ENCODE measurements at places on chromosomes 11 and 22.
A peak's percentile ranks its signal among the peaks of the same experiment; 100 is the strongest.

DNA sequence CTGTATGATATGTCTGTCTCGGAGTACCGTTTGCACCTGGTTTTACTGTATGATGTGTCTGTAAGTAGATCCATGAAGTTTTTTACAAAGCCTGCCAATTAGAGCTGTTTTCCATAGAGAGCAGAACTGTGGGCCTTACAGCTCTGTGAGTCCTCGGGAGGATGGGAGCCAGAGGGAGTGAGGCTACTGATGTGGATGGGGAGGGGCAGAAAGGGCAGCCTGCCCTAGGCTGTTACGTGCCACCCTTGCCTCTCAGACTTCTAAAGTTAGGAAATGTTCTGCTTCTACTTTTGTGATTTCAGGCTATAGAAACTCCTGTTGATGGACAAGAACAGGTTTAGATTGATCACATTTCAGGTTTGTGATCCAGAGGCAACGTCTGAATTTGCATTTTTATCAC, 105.2 kb downstream of the PPP6R3 start:
- no peak for DNase-seq

DNA sequence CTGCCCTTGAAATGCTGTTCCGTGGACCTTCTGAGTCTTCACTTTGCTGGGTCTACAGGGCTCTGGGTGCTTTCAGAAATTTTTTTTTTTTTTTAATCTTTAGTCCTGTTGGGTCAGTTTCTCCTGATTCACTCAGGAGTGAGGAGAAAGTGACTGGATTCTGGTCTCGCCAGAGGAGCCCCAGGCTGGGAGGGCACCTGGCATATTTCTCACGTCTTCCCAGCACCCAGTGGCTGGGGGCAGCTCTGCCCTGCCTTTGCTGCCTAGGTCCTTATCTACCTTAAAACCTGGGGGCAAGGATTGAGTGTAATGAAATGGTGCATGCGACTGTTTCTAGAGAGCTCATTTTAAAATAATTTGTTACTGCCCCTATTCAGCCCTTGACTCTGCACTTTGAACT, 23.3 kb downstream of the SAMM50 start:
- DNase-seq: no peak

GRCh38 chr11:68052137-68052873, 13.5 kb downstream of the TCIRG1 start:
- no peak for DNase-seq

- DNase-seq: peak; percentile 48
Measured at GRCh38 chr11:88414385-88414861, 76.9 kb upstream of the CTSC start.

DNA sequence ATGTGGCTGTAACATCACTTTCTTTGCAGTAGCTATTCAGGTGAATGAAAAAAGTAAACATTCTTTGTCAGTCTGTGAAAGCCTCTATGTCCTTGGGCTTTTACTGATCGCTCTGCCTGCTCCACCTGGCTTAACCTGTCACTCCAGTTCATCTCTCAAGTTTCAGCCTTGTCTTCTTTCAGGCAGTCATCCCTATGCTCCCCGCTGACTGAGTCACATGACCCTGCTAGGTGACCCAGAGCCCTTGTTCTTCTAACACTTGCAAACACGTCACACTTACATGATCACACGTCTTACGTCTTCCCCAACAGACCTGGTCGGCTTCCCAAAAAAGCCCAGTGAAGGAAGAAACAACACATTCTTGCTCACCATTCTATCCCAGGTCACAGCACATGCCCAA, 499.3 kb upstream of the TENM4 start:
- no peak for DNase-seq

DNA sequence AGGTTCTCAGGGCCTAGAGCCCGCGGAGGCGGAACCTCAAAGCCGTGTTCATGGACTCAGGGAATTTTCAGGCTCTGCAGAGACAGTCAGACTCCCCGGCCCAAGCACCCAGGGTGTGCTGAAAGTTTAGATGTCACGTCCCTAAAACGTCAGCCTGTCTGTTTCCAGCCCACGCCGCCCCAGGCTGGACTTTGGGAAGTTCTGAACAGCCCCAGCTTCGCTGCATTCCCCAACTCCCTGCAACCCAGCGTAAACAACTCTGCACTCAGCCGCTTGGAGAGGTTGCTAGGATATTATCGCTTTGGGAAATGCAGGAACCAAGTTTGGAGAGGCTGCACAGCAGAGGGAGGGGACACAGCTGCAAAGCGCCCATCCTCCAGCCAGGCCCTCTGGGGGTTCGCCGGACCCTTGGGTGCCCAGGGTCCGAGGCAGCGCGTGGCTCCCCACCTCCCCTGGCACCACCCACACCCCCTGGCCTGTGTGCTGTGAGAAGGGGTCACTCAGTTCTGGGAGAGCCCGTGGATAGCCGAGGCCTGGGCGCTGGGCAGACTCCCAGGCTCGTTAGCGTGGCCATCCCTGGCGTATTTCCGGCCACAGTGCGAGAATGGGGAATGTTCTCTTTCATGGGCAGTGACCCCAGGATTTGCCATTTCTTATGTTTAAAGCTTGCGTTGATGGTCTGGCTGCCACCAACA, 120.5 kb upstream of the FGF3 start:
- DNase-seq: peak; percentile 73

- no peak for DNase-seq
Measured at GRCh38 chr11:69832561-69833413, 13.6 kb upstream of the FGF3 start.

DNA sequence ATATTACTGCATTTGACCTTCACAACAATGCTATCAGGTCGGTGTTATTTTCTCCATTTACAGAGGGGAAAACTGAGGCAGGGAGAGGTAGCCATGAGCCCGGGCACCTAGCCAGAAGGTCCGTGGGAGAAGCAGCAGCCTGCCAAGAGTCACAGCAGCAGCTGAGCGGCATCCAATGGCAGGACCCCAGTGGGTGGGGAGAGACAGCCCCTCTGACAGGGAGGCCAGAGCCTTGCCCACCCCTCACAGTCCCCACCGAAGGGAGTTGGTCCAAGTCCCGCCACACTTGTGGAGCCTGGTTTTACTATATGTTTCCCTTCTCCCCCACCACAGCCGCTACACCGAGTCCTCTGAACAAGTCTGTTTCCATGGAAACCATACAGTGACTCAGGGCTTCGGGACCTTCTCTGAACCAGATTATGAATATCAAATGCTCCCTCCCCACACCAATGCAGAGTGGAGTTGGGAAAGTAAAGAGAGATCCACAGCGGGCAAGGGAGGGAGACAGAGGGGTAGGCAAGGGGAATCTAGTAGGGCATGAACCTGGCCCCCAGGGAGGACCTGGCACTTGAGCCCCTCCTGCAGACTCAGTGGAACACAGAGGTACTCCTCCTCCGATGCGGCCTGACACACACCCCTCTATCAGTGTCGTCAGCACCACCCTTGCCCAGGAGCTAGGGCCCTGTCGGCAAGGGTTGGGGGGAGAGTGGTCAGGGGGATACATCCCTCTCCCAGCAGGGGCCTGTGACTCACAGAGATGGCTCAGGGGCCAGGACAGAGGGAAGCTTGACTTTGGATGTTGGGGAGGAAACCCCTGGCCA, 2.5 kb downstream of the CHST1 start:
- DNase-seq: peak; percentile 83

DNA sequence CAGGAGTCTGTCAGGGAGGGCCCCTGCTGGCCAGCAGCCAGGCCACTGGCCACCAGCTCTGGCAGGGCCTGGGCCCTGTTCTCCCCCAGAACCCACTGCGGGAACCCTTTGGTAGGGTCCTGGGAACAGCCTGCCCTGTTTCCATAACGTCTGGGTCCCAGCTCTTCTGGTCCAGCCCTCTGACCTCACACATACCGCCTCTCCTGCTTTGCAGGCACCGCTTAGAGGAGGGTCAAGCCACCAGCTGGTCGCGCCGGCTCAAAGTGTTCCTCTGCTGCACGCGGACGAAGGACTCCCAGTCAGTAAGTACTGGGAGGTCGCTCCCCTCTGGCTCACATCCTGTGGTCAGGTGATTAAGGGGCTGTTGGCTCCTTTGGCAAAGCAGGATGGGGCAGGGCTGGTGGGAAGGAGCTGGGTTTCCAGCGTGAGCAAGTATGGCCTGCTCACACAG, 26.6 kb upstream of the MYRF start:
- DNase-seq: no peak

GRCh38 chr11:110019675-110020074, 73.5 kb upstream of the ZC3H12C start:
- no peak for DNase-seq

- no peak for DNase-seq
Measured at GRCh38 chr22:17647991-17648390, 9.4 kb downstream of the BCL2L13 start.

- no peak for DNase-seq
Measured at GRCh38 chr11:75734491-75735180, 17.0 kb downstream of the MOGAT2 start.

DNA sequence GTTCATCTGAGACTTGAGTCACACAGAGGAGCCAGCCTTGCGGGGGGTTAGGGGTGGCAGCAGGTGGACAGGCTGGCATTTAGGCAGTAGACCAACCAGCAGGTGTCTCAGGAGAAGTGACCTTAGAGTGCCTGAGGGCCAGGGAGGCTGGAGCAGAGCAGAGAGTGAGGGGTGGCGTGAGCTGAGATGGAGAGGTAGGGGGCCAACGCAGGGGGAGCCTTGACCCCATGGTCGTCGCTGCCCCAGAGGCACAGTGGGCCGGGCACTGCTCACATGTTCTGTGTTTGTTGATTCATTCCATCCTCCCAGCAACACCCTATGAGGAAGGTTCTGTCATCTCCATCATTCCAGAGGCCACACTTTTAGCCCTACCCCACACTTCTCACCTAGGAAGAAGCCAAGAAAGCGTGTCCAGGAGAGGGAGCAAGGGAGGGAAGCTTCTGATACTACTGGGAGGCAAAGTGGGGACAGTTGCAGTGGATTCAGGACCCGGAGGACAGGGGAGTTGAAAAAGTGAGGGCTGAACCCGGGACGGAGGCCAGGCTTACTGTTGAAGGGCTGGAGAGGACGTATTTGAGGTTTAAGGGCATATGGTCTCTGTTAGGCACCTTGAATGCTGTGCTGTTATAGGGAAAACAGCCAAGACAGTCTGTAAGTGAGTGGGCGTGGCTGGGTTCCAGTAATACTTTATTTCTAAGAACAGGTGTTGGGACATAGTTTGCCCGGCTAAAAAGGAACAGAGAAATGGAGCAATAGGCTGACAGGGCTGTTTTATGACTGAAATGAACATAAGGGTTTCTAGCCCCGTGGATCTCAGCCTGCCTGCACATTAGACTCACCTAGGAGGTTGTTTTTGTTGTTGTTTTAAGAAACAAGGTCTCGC, 7.3 kb downstream of the SART1 start:
- no peak for DNase-seq

DNA sequence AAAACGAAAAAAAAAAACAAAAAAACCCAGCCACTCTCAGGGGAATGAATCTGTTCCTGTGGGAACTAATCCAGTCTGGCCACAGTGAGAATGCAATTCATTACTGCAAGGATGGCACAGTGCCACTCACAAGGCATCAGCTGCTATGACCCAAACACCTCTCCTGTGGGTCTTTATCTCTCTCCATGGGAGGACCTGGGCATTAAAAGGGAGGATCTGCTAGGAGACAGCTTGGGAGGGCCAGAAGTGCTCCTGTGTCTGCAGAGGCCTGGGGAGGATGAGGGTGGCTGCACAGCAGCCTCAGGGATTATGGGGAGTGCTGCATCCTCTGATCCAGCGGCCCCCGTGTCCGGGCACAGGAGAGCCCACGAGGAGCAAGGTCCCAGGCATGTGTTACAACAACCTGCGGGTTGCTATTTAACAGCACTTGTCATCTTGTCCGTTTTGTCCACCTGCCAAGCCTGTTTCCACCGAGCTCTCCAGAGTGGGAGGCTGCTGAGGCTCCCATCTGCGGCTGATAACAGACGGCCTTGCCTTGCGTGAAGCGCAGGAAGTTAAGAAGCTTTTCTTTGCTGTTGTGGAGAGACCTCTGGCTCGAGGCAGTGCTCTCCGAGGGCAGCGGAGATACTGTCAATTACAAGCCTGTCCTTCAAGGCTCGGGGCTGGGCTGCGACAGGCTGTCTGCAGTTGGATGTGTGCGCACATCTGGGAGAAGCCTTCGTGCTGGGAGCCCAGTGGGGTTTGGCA, 97.7 kb downstream of the NXPE2 start:
- no peak for DNase-seq

GRCh38 chr11:69396051-69396947, 85.2 kb upstream of the LINC01488 start:
- DNase-seq: peak; percentile 39

DNA sequence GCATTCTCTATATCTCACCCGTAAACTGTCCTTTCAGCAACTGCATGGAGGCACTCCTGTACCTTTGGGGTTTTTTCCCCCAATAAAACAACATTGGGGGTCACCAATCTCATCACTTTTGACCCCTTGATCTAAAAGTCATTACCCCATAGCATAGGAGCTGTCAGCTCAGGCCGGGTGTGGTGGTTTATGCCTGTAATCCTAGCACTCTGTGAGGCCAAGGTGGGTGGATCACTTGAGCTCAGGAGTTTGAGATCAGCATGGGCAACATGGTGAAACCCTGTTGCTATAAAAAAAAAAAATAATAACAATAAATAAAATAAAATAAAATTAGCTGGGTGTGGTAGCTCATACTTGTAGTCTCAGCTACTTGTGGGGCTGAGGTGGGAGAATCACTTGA, 17.1 kb upstream of the GDPD4 start:
- no peak for DNase-seq

DNA sequence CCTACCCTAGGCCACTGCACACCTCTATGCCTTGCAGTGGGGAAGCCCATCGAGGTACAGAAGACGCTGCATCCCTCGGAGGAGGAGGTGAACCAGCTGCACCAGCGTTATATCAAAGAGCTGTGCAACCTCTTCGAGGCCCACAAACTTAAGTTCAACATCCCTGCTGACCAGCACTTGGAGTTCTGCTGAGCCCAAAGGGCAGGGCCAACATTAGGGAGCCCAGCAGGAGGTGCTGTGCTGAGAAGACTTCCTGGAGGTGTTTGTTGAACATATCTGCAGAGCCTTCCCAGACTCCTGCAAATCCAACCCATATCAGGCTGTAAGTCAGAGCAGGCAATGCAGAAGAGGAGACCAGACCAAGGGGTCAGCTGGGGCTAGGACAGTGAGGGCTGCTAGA, 13.5 kb downstream of the MOGAT2 start:
- DNase-seq: no peak

DNA sequence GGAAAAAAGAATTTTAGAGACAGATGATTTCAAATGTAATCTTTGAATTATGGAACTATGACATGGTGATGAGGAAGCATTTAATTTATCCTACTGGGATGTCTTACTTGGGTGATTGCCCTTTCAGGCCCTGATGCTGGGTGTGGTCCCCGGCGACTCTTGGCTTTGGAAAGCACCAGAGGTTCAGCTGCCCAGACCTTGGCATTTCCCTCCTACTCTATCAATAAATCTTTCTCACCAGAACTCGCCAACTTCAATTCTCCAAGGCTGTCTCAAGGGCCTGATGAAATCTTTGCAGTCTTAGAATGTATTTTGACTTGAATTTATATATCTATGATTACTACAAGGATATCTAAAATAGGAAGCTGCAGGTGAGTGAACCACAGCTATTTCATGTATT, 18.5 kb upstream of the OR4D5 start:
- DNase-seq: no peak

All from RPMI7951 (cell line).